ENCODE measurements at places on chromosomes 4 and X.

DNA sequence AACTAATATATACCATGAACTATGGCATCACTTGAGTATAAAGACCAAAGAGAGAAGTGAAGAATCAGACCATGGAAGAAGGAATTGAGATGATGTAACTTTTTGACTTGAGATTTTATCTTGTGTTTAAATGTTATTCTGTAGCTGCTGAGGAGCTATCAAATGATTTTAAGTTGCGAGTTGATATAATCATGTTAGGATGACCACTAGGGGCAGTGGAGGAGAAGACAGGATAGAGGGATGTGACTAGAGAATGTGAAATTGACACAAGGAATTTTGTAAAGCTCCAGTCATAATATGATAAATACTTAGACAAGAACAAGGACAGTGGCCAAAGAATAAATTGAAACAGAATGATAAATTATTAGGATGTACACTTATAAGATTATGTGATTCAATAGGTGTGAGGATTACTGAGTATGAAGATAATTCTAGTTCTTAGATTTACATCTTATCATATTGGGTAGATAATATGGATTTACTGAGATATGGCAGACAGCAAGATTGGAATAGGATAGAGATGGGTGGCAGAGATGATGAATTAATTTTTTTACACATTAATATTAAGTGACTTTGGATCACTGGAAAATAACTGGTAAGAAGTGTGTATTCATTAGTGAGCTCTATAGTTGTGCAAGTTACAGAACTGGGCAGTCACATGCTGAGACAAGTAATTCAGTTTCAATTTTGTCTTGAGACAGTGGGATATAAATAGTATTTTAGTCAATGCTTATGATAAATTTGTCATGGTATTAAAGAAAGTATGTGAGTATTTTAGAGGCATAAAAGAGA, 816.0 kb upstream of the PCDH10 start:
- DNase-seq = no peak

- DNase-seq = no peak
These were observed 36.9 kb downstream of the PGRMC1 start for GRCh38 chrX:119272882-119273419.

- no peak for DNase-seq
These were observed 422.2 kb downstream of the PDHA2 start for GRCh38 chr4:96262057-96262456.

DNA sequence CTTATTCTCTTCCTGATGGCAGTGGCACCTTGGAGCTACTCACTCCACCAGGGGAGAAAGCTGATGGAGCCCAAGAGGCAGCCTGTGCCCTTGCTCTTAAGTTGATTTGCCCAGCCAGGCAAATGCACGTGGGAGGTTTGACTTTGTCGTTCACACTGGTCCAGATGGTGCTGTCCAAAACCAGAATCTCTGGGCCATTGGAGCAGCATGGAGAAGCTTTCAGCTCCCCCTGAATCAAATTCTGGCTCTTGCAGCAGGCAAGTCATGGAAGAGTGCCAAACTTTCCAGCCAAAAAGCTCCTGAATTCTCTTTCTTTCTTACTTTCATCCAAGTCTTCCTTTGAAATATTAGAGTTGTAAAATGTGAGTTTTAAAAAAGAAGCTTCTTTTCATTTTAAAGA, 970.4 kb downstream of the RPA4 start:
- no peak for DNase-seq

GRCh38 chrX:147494365-147494764, 417.4 kb upstream of the FMR1 start:
- no peak for DNase-seq

DNA sequence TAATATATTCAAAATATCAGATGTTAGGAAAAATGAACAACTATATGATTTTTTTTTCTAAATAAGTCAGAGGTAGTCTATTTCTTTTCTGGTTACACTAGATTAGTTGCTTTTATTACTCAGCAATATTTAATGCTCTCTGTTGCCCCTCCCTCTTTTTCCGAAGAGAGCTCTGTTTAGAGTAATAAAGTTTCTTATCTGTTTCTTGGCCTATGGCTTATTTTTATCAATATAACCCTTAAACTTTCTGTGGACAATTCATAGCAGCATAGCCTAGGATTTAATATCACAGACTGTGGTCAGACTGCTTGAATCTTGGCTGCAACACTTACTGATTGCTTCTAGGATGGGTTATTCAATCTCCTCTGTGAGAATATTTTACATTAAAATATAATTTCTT, 2315.4 kb upstream of the AGA start:
- no peak for DNase-seq

GRCh38 chr4:37715889-37716402, 29.8 kb upstream of the RELL1 start:
- DNase-seq = no peak

- no peak for DNase-seq
These were observed 3.7 kb upstream of the PHOX2B start for GRCh38 chr4:41752081-41752836.

- DNase-seq = no peak
These were observed 34.9 kb downstream of the GNL3L start for GRCh38 chrX:54564936-54565335.

- peak; percentile 51 for DNase-seq
These were observed 35.3 kb upstream of the WAS start for GRCh38 chrX:48648336-48648751.

- DNase-seq = no peak
These were observed 36.6 kb upstream of the GRPEL1 start for GRCh38 chr4:7104366-7105031.

DNA sequence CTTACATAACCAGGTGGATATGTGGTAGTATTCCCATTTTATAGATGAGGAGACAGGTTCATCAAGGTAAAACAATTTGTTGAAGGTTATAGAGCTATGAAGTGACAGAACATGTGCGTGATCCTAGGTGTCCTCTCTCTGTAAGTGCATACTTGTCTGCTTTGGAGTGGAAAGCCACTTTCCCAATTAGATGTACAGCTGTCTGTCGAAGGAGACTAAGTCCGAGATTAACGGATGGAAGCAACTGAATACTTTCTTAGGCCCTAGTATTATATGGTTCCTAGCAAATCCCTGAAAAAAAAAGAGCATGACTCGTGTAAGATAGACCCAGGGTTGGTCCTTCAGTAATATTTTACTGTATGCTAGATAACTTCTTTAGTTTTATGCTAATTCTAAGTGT, 19.7 kb downstream of the TMEM131L start:
- DNase-seq = no peak

- DNase-seq = no peak
These were observed 6.1 kb downstream of the SPATA18 start for GRCh38 chr4:52057196-52057595.

DNA sequence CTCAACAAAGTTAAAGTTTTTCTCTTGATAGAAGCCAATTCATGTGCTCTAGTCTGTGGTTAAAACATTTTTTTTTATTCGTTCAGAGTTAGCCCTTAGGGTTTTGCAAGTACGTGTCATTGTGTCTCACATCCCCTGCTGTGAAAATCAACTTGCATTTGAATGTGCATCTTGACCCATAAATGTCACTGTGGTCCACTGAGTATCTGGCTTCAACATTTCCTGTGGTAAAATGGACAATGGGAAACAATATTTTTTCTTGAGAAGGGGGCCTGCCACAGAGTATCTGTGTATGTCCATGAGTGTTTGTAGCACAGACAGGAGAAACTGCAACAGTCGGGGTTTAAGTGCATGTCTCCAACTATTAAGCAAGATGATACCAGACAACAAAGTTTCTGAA, 554.8 kb upstream of the TENM3 start:
- DNase-seq = no peak

DNA sequence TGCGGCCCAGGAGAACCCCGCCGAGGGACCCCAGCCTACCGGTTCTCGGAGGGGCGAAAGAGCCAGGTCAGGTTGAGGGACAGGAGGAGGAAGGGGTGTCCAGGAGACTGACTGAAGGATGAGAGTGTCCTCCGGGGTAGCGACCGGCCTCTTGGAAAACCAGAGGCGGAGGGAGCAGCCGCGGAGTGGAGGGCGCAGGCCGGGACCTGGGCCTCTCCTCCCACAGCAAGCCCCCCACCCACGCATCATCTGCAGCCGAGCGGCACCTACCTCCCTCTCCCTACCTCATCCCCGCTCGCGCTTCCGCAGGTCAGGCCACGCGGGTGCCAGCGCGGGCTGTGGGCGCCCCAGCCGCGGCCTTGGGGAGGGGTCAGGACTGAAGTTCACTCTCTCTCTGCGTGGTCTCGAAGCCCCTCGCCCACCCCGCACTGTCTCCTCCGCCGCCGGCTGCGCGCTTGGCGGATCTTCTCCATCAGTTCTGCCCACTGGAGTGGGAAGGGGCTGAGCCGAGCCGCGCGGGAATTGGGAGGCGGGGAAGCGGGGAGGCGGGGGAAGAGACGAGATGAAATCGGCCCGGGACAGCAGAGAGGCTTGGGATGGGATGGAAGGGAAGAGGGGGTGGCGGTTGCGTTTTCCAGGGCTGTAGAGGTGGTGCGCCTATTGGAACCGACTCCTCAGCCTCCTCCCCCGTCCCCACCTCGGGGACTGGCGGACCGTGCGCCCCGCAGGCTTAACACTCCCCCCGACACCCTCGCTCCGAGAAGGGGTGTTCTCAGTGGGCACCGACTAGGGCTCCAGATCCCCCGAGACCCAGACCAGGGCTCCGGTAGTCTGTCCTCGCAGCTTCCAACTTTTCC, 1.8 kb downstream of the NLGN4X start:
- DNase-seq = no peak

DNA sequence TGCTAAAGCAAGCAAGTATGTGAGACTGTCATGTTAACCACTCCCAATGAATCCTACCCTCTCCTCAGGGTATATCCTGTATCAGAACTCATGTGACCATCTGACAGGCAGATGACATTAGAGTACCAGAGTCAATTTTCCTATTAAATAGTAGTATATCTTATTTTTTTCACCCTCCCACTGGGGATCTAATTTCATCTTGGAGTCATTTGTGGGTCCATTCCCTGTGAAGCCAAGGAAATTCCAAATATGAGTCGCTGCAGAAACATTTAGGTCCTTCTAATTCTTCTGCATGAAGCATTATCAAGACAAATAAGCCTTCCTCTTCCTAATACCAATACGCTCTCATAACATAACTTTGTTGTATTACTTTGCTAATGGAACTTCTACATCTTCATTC, 52.2 kb upstream of the BLTP1 start:
- no peak for DNase-seq

DNA sequence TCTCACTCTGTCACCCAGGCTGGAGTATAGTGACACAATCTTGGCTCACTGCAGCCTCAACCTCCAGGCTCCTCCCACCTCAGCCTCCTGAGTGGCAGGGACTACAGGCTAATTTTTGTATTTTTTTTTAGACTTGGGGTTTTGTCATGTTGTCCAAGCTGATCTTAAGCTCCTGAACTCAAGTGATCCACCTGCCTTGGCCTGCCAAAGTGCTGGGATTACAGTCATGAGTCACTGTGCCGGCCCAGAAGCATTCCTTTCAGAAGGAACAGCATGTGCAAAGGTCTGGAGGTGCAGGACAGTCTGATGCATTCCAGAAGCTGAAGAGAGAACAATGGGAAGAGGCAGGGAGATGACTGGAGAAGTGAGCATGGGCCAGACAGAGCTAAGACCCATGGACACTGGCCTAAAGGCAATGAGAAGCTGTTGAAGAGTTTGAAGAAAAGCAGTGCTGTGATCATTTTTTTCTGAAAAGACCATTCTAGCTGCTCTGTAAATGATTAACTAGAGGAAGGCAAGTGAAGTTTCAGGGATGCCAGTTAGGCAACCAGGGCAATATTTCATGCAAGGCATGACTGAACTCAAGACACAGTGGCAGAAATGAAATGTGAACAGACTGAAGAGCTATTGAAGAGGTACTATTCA, 43.2 kb downstream of the MANBA start:
- DNase-seq = no peak

DNA sequence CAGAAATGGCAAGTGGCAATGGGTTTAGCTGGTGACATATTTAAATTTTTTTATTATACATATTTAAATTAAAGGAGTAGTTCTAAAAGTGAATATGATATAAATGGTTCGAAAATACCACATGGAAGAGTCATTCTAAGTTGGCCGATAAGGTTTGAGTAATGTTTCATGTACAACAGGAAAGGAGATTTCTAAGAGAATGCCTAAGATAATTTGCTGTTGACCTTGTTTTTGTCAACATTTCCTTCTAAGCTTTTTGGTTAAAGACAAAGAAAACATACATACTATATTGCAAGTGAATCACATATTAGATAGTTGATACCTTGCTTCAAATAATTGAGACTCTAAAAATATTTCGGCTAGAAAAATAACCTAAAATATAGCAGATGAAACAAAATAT, 526.6 kb upstream of the SLIT2 start:
- DNase-seq = no peak

- DNase-seq = no peak
These were observed 13.5 kb downstream of the TIMP1 start for GRCh38 chrX:47595716-47596251.

Data from immature natural killer cell (primary cell).